ENCODE measurements at places on chromosomes 1 and 21.
A peak's percentile ranks its signal among the peaks of the same experiment; 100 is the strongest.

DNA sequence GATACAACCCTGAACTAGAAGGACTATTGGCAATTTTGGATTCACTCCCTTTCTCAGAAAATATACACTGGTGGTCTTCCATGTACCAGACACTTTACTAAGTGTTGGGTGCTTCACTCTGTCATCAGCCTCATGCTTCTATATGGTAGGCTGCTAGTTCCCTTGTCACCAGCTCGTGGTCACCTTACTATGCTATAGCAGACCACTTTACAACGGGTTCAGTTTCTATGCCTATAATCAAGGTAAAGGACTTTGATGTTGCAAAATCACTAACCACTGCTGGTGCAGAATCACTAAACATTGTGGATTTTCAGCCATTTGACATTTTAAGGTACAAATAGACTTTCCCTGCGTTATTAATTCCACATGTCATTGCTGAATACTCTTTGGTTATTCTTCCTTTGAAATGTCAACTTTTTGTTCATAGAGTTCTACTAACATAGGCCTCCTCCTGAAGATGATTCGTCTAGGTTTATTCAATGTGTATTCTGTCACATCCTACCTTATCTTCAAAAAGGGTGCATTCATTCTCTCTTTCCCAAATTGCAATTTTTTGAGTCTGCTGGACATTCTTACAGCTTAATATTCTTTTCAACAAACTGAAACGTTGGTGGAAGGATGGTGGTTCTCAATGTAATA is 78.3 kb downstream of the LRRC8C start:
- no peak for DNase-seq

GRCh38 chr1:100028765-100029164 is 59.0 kb downstream of the SLC35A3 start:
- no peak for DNase-seq

- DNase-seq = no peak
Observed at GRCh38 chr21:45937721-45938452, 43.7 kb upstream of the COL6A1 start.

DNA sequence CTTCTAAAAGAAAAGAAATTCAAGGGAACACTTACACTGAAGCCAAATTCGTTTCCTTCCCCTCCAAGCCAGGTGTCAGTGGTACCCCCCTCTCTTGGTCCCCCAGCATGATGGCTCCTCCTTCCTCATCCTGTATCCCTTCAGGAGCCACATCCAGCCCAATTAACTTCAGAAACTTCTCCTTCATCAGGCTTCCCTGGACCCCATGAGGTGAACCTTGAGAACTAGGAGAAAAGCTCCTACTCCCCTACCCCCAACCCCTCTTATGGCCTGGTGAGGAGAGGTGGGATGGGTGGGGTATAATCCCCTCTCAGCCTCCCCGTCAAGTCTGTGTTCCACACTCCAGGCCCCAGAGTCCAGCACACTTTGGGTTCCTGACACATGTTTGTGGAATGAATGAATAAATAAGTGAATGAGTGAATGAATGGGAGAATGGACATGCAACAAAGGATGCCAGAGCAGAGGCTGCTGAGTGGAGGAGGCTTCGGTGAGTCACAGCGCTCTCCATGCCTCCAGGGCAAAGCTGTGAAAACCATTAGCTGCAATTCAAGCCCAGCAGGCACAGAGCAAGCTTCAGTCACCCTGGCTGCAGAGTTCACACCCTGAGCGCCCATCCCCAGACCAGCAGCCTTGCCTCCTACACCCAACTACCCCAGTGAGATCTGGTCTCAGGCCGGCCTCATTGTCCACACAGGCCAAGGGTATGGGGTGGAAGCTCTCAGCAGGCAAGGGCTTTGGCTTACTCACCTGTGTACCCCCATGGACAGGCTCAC is 43.8 kb downstream of the BATF3 start:
- DNase-seq = no peak

DNA sequence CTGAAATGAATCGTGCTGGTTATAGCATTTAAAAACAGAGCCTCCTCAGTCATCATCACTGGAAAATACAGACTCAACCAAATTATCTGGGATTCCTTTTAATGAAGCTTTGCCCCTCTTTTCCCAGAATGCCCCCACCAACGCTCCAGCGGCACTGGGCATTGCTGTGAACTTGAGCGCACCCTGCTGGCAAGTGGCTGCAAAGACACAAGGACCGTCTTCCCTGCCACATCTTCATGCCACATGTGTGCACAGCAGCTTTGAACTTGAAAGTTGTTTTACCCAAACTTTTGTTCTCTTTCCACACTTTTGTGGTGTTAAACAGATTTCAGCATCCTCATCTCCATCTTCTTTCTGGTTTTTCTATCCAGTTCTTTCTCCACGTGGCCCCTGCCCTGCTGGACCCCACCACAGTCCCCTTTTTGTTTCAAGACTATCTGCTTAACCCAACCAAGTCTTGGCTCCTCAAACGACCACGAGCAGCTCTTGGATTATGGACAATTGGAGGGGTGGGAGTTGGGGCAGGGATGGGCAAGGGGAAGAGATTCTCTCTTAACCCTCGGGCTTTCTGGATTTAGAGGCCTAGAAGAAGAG is 12.8 kb upstream of the LMX1A start:
- no peak for DNase-seq

- no peak for DNase-seq
Observed at GRCh38 chr1:221667504-221667903, 74.4 kb downstream of the DUSP10 start.

GRCh38 chr21:38503583-38503982 is 5.3 kb upstream of the ERG start:
- DNase-seq = no peak

- no peak for DNase-seq
Observed at GRCh38 chr1:159122005-159122621, 45.5 kb upstream of the AIM2 start.

DNA sequence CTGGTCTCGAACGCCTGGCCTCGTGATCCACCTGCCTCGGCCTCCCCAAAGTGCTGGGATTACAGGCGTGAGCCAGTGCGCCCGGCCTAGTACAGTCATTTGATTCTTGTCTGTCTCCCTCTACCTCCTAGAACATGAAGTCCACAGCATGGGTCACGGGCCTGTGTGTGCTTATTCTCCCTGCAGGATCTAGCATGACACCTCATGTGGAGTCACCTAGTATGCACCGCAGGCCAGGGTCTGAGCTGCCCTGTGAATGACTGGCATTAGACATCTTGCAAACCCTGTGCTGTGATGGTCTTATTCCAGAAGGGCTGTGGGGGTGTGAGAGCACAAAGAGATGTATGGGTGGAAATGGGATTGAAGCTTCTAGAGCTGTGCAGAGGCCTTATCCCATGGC is 133.2 kb downstream of the GALNT2 start:
- no peak for DNase-seq

GRCh38 chr1:5974631-5975030 is 17.6 kb downstream of the NPHP4 start:
- DNase-seq = peak; percentile 33

GRCh38 chr1:20486457-20487235 is 636 bp upstream of the CAMK2N1 start:
- DNase-seq = peak; percentile 95

- no peak for DNase-seq
Observed at GRCh38 chr1:160394673-160395072, 5.7 kb upstream of the VANGL2 start.

DNA sequence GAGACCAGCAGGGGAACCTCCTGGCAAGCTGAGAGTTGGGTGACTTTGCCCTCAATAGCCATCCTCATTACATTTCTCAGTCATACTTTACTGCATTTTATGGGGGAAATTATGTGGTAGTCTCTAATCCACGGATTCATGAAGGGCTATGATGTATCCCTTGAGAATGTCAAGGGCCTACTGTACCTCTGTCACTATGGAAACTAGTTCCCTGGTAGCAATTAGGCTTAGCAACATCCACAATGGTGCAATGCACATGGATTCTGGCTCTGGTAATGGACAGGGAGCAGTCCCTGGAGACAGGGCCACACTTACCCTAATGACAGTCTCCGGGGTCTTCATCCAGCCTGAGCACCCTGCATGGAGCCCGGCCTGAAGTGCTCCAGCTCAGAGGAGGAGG is 26.5 kb downstream of the LRRN2 start:
- no peak for DNase-seq

DNA sequence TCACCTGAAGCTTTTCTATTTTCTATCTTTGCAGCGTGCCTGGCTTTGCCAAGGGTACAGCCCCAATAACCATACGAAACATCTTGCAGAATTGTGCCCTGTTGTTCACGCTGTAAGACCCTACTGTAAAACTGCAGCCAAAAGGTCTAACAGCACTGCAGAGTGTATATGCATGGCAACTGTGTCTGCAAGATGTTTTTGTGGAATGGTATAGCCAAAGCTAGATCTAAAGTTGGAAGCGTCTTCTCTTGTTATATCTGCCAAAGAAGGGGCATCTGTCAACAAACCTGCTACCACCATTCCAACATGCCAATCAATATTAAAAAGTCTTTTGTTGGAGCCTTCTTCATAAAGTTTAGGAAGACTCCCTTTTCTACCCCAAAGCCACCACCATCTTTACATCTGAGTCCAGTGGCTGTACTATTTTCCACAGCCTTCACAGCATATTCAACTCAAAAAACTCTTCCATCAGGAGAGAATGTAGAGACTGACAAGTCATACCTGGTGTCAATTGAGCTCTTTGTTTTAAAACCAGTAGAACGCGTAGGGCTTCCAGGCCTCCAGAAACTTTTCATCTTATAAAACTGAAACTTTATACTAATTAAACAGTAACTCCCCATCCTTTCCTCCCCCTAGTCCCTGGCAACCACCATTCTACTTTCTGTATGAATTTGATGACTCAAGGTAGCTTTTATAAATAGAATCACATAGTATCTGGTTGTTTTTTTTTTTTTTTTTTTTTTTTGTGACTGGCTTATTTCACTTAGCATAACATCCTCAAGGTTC is 40.0 kb downstream of the ZSCAN20 start:
- no peak for DNase-seq

- no peak for DNase-seq
Observed at GRCh38 chr1:67264899-67265298, 42.8 kb upstream of the IL12RB2 start.

- DNase-seq = no peak
Observed at GRCh38 chr1:35288761-35289160, 20.3 kb downstream of the ZMYM4 start.

GRCh38 chr1:156153362-156153761 is at the start of gene SEMA4A:
Gene SEMA4A (plus strand): TSS chr1:156153585. CDS start chr1:156154579, 994 bp downstream.
- no peak for DNase-seq

GRCh38 chr1:94045465-94046056 is 75.4 kb downstream of the ABCA4 start:
- DNase-seq = peak; percentile 93

DNA sequence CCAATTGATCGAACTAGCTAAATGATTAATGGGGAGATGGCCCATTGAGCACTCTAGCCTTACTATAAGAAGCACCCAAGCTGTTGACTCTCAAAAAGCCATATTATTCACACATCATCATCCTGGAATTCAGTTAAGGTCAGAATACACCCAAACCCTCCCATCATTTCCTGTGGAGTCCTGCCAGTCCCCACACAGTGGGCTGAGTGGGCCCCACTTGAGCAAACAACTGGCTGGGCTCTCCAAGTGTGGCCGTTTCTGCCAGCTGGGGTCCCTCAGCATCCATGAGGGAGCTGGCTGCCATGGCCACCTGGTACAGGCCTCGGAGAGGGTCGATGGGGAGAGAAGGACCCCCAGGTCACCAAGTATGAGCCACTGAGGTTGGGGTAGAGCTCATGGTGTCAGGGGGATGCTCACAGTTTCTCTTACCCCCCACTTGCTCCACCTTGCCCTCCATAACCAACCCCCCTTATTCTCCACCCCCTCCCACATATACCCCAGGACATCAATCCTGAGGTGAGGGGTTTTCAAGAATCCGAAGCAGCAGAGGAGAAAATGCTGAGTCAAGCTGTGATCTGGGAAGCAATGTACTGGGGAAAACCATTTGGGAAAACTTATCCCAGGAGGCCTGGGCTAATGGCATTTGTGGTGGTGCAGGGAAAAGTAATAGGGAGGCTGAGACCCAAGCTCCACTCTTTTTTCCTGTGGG is 60.3 kb downstream of the UBE2T start:
- no peak for DNase-seq

GRCh38 chr1:167671727-167672511 is 41.9 kb downstream of the RCSD1 start:
- DNase-seq = no peak

DNA sequence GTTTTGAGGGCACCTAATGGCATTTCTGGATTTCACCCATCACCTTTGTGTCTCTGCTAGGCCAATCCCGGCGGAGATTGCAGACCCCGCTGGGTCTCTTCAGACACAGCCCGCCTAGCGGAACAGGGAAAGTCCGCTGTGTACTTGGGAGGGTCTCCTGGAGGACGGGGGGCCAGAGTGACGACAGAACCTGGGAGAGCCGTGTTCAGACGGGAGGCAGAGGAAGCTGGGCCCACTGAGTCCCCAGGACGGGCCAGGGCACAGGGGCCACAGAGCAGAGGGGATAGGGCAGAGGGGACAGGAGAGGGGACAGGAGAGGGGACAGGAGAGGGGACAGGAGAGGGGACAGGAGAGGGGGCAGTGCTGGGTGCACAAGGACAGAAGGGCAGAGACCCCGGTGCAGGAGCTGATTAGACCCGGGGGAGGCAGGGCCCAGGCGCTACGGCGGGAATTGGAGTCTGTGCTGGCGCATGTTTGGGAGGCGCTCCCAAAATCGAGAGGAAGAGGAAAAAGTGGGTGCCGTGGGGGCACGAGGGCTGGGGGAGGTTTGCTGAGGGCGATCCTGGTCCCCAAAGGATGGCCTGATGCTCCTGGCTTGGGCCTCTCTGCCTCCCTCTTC is 12.7 kb downstream of the TRPM2 start:
- DNase-seq = peak; percentile 54

GRCh38 chr1:32702599-32703478 is at the start of gene SYNC:
Gene SYNC (minus strand): TSS chr1:32702770. CDS start chr1:32702660, 110 bp downstream.
- peak; percentile 78 for DNase-seq

- DNase-seq = no peak
Observed at GRCh38 chr1:230022666-230023380, 44.2 kb upstream of the GALNT2 start.

GRCh38 chr1:87045761-87046304 is 131.4 kb downstream of the HS2ST1 start:
- DNase-seq = no peak

- DNase-seq = no peak
Observed at GRCh38 chr1:75640137-75640536, 29.2 kb upstream of the SLC44A5 start.

GRCh38 chr1:59833022-59833421 is 18.3 kb downstream of the HOOK1 start:
- no peak for DNase-seq

GRCh38 chr1:97778718-97779117 is 142.1 kb downstream of the DPYD start:
- DNase-seq = no peak

DNA sequence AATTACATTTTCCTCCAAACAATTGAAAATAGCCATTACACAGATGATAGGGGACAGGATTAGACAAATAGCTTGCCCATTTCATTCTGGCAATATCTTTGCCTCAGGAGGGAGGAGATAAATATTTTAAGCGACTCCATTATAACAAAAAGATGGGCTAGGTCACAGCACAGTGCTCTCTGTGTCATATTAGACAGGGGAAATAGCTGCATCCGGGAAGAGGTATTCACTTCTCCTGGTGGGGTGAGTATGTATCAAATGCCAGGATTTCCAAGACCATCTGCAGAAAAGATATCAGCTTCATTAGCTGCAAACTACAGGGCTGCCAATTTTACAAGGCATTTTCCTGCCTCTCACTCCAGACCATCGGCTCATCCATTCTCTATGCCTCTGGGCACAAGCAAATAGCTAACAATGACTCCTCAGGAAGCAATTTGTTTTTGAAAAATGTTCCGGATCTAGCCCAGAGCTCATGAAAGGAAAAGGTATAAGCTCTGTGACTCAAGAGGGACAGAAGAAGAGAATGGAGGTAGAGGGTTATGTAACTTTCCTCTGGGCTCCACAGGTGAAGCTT is 41.9 kb upstream of the ANGPTL7 start:
- no peak for DNase-seq
